NCI-H187 (cell line): ENCODE measurements at places on chromosomes 2 and 18.

GRCh38 chr2:44579115-44579836 lies 217.5 kb downstream of the CAMKMT start:
- no peak for DNase-seq

DNA sequence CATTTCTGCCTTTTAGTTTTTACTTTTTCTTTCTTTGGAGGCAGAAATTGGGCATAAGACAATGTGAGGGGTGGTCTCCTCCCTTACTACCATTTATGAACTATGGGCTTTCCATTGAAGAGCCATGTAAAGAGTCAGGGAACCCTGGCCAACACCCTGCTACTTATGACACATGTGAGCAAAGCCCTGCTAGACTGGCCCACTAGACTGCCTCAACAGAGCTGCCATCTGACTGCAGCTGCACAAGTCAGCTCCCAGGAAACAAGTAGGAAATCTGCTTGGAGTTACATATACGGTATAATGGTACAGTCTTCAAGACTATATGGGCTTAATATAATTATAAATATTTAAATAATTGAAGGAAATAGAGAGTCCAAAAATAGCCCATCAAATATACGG lies 816.8 kb downstream of the TRIB2 start:
- no peak for DNase-seq

GRCh38 chr2:223947711-223948205 lies 2.6 kb upstream of the WDFY1 start:
- no peak for DNase-seq

DNA sequence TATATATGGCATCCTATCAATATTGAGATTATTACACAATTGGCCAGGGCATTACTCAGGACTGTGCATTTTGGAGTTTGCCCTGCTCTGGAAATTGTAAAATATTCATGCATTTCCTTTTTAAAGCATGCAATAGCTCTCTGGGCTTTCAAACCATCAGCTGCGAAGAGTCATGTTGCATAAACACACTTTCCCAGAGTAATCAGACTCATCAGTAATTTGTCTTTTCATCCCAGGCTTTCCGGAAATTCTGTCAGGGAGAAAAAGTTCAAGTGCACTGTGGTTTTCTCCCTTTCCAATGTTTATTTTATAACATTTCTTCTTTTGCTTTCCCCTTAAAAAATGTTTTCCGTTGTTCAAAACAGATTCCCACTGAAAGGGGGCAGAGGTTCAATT lies 38.9 kb upstream of the FHL2 start:
- no peak for DNase-seq

- no peak for DNase-seq
Observed at GRCh38 chr2:71422786-71423185, 30.6 kb upstream of the DYSF start.

DNA sequence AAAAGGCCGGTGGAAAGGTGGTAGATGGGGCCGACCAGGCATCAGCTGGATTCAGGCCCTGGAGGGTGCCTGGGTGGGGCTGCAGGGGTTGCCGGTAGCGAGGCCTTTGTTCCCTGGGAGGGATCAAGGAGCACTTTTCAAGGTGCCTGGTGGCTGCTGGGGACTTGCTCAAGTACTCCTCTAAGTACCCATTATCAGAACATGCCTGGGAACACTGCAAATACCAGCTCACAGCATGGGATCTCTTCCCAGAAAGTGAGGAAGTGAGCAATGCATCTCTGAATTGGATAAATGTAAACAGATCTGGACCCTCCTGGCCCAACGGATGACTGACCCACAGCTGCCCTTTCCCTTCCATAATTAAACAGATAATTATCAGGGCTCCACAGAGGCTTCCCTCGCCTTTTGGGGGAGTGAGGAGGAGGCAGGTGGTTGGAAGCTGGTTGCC lies 210.5 kb downstream of the SH3RF3 start:
- DNase-seq = no peak

GRCh38 chr2:22748909-22749308 lies 636.1 kb upstream of the KLHL29 start:
- no peak for DNase-seq

DNA sequence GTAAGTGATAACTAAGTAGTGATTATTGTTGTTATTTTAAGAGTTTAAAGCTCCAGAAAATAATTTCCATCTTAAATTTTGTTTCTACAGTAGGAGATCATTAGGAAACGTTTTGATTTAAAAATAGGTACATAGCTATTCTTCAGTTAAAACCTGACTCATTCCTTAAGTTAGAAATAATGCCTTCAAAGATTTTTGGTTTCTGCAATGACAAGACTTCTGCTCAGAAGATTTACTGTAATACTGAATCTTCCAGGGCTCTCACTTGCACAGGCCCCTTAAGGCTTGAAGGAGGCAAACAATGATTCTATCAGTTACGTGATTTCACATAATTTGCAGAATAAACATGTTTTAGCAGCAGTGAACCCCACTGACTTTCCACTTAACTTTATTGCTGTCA lies 333.7 kb downstream of the RAD51AP2 start:
- DNase-seq = no peak

DNA sequence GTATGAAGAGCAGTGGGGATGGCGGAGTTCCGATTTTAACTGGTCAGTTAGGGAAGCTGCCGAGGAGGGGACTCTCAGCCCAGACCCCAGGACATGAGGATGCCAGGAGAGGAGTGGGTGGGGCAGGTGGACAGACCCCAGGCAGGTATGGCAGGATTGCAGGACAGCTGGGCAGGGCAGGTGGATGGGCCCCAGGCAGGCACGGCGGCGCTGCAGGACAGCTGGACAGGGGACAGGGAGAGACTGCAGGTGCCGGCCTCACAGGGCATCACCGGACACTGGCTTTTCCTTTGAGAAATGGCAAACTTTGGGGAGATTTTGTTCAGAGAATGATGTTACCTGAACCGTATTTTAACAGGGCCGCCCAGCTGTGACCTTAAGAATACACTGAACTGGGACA lies 127.7 kb downstream of the SNTG2 start:
- no peak for DNase-seq

- DNase-seq = no peak
Observed at GRCh38 chr18:48715711-48716361, 177.0 kb downstream of the CTIF start.

- no peak for DNase-seq
Observed at GRCh38 chr2:145744541-145745386, 1224.8 kb upstream of the ZEB2 start.

GRCh38 chr2:106894545-106894944 lies 8.6 kb upstream of the ST6GAL2 start:
- DNase-seq = no peak

DNA sequence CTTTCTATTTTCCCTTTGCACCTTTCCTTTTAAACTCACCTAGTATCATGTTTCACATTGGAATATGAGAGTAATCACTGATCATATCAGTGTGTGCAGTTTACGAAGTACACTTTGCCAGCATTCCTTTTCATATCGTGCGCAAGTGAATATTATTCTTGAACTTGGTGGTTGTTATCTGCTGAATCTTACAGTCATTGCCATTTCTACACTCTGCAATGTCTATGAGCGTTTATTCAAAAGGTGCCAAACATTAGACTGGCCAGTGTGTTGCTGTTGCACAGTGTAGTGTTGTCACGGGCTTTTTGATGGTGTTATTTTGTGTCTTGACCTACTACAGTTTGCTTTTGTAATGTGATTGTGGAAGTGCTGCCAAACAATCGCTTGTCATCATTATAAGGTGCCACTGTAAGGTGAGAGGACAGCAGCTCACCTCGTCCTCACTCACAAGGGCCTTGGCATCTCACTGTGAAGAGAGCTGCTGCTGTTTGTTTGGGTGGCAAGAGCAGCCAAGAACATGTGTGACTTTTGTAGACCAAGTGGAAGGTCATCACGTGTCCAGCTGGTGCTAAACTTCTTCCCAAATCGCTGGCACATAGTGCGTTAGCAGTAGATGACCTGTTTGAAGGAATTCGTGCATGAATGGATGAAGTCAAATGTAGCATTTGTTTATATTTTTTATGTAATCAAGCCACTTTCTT lies 113.3 kb downstream of the MYO1B start:
- DNase-seq = no peak

GRCh38 chr2:31269087-31269486 lies 35.1 kb downstream of the EHD3 start:
- no peak for DNase-seq
